Activated naive CD8-positive, alpha-beta T cell treated with anti-CD3 and anti-CD28 coated beads, Interleukin-2, amount 10 ng/mL, durations not matched to agents 7 days and 5 days (primary cell): ENCODE measurements at places on chromosomes 11 and 22. TPM values are rescaled to one million over a fixed set of nuclear protein-coding genes. Genes with fewer than 3 reads are reported as not detected.

GRCh38 chr11:33616552-33616951 lies 84.1 kb downstream of the C11orf91 start:
- no peak for DNase-seq

GRCh38 chr11:61536676-61537270 lies 28.2 kb downstream of the LRRC10B start:
- DNase-seq = no peak

DNA sequence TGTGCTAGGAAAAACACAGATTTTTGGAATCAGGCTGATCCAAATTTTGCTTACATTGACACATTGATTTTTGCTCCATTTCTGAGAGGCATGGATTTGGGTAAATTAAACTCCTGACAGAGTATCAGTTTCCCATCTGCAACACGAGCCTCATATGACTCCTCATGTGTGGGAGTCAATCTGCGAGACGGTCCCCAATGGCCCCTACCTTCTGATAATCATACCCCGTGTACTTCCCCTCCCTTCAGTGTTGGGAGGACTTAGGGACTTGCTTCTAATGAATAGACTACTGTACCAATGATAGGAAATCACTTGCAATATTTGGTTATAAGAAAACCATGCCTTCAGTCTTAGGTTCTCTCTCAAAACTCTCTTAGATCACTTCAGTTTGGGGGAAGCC lies 302.7 kb downstream of the ETS1 start:
- DNase-seq = no peak

- no peak for DNase-seq
Observed at GRCh38 chr11:76636826-76637460, 33.6 kb downstream of the LRRC32 start.

DNA sequence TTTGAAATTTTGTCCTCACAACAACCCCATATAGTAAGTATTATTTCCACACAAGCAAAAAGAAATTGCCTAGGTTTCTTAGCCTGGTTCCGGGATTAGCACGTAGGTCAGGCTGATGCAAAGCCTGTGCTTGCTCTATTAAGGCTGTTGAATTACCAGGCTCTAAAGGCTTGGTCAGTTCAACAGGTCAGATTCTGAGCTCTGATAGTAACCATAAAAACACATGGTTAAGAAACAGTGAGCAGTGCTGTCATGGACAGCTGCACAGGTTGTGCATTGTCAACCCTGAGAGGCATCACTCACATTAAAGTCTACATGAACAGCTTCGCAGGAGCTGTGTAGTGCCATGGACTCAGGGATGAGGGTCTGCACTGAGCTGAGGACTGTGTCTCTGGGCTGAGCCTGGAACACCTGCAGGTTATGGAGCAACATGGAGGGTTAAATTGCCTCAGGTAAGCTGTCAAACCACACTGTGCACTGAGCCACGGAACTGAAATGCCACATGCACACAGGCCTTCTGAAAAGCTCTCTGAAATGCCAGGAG lies 98.0 kb downstream of the PIWIL4 start:
- no peak for DNase-seq

- no peak for DNase-seq
Observed at GRCh38 chr11:74011360-74012073, 2.6 kb upstream of the UCP3 start.

DNA sequence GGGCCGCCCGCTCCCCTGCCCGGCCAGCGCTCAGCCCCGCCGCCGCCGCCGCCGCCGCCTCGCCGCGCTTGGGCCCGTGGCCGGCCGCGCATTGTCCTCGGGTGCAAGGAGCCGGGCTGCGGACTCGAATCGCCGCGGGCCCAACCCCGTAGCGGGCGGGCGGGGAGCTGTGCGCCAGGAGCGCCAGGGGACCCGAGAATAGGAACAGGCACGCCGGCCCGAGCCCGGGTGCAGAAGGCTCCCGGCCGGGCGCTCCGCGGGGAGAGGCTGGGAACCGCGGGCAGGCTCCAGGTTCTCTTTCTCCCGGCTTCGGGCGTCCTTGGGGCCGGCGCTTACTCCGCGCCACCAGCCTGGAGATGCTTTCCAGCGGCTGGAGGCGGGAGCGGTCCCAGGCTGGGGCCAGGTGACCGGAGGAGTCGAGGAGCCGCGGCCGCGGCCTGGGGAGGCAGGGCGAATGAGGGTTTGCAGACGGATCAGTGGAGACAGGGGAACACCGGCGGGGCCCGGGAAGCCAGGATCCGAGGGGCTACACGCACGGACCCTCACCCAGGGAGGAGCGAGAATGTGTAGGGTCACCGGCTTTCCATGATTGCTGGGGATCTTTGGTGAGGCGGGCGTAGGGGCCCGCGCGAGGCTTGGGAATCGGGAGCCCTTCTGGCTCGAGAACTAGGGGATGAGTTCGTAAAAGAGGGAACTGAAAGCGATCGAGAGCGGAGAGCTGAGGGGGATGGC lies 726 bp downstream of the PKNOX2 start:
- peak; percentile 43 for DNase-seq

DNA sequence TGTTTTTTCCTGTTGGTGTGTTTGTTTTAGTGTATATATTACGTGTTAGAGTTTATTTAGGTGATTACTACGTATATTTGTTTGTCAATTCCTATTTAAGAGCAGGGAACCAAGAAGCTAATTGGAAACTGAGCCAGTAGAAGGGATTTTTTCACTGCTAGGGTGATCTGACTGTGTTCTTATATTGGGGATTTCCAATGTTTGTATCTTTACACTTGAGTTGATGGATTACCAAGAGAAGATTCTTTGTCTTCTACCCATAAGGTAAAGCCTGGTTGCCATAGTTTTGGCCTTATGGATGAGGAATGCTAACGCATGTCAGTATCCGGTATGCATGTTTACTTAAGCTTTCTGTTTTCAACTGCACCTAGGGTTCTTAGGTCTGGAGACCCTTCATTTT lies 35.6 kb downstream of the SIK2 start:
- no peak for DNase-seq

DNA sequence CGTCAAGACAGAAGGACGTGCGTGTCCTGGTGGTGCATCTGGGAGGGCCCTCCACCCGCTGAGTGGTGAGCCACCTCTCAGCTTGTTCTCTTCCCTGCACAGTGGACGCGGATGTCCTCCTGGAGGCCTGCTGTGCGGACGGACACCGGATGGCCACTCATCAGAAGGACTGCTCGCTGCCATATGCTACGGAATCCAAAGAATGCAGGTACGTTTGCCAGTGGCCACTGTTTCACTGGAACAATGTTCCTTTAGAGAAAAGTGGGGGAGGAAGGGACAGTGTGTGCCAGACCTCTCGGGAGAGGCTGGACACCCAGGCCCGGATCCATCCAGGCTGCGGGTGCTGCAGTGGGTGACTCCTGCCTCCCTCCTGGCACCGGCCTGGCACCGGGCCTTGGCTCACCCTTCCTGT lies 15.9 kb downstream of the FBLN1 start:
- DNase-seq = no peak

- DNase-seq = no peak
Observed at GRCh38 chr22:20246368-20247009, 21.6 kb downstream of the RTN4R start.

DNA sequence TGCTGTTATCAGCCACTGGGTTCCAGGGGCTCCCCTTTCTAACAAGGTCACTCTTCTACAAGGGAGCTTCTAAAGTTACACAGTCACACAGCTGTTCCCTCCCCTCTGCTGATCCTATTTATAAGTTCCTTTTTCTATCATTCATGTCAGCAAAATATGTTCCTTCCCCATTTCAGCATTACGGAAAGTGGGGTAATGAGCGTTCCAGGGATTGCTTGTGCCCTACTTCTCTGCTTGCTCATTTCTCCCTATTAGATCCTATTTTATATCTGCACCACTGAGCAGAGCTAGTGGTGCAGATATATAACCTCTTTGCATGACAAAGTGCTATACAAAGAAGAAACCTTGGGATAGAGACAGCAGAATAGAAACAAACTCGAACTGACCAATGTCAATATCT lies 22.7 kb upstream of the PLEKHB1 start:
- no peak for DNase-seq

- no peak for DNase-seq
Observed at GRCh38 chr11:126098204-126098769, 35.6 kb upstream of the CDON start.

DNA sequence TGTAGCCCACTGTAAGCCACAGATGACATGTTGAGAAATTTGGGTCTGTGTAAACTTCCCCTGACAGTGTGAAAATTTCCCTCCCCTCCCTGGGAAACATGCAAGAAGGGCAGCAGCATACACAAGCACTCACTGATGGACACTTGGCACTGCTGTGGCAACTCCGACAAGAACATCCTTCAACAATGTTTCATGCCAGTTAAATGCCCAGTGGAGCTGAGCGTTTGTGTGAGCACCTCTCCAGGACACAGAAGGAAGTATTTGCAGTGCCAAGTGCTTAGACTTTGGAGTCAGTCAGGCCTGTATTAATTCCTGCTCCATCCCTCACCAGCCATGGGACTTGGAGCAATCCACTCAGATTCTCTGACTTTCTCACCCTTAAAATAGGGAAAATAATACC lies 17.7 kb downstream of the C11orf87 start:
- DNase-seq = no peak

DNA sequence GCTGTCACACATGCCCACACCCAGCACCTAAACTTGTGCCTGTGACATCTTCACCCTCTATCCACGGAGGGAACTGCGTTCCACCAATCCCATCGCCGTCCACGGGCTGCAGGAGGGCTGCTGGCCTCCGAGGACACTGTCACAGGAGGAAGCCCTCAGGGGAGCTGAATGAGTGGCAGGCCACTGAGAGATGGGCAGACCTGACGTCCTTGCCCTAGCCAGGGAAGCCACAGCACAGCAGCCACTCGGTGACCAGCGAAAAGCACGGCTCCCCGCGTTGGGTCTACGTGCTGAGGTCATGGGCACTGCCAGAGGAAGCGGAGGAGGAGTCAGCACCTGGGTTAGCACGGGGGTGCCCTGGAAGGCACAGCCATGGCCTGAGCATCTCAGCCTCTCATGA lies 50.5 kb downstream of the IGSF9B start:
- DNase-seq = no peak

DNA sequence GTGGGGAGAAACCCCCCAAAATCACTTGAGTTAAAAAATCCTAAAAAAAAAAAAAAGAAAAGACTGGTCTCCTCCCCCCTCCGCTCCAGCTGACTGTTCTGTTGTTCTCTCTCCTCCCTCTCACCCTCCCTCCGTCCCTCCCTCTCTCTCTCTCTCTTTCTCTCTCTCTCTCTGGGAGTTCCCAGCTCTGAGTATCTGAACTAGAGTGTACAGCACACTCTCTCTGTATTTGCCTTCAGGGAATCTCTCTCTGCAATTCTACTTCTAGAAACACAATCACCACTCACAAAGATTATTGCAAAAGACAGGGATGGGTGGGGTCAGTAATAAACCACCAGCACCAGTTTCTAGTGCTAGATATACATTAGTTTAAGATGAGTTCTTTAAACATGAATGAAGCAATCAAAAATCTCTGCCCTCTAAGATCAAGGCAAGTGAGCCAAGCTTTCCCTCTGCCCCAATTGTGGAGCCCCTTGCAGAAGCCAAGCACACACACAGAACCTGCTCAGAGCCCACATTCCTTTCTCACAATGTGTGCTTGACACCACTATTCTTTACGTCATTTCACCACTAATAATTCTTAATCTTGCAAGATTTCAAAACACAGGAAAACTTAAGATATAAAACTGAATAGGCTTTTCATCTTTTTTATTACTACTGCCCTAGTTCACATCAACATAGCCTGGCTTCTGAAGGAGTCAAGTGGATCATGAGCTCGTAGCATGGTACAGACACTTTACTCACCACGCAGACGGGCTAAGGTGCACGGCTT lies 133.5 kb downstream of the RBFOX2 start:
- DNase-seq = no peak

- DNase-seq = no peak
Observed at GRCh38 chr11:11148104-11148509, 204.9 kb downstream of the CSNK2A3 start.

- no peak for DNase-seq
Observed at GRCh38 chr11:71094296-71095077, 157.9 kb downstream of the SHANK2 start.

DNA sequence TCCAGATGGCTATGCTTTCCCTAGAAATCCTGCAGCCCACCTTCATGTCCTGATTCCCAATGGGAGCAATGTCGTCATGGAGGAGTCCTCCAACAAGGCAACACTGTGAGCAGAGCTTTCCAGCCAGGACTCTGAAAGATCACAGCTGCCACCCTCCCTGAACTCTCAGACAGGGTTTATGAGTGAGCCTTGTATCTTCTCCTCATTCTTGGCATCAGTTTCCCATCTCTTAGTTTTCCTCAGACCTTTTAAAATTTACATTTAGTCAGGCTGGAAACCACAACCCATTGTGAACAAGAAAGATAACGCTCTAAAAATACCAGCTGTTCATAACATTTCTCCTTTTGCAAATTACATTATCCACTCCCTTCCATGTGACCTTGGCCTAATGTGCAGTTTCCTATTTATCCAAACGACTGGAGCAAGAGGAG lies 15.6 kb upstream of the LYVE1 start:
- DNase-seq = no peak

DNA sequence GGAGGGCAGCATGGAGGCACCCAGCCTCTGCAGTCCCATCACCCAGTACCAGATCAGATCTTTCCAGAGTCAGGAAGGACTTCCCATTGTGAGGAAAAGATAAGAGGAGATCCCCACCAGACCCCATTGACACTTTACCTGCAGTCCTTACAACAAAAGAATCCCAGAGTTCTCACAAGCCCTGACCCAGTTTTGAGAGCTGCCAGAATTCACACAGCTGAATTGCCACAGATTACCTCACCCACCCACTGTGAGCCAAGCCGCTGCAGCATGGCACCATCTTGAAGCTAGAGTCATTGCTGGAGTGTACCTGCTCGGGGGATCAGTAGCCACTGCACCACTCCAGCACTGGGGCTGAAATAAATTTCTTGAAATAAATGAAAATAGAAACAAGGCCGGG lies 91.8 kb upstream of the UBASH3B start:
- no peak for DNase-seq

GRCh38 chr22:36713436-36713835 lies 9.9 kb upstream of the CACNG2 start:
- no peak for DNase-seq

DNA sequence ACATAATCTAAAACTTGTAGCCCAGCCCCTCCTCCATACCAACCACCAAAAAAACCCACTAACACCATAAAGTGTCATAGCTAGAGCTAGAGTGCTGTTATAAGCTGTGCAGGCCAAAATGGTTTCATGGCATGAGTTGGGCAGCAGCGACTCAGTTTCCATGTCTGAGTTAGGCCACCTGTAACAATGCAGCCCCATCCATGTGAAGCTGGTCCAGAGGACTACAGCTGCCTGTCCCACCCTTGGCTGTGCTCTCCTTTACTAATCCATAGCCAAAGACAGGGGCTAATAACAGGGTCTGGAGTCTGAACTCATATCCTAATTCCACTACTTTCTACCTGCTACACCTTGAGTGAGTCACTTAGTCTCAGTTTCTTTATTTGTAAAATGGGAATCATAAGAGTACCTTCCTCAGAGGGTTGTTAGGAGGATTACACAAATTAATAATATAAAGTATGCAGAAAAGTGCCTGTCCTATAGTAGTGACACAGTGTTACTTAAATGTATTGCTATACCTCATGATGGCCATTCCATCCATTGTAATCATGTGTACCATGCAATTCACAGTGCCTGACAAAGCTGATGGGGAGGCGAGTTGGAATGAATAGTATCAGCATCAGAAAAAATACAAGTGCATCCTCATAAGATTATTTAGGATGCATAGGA lies 20.6 kb downstream of the KCNQ1OT1 start:
- no peak for DNase-seq

Gene CCDC87
- 0.09 TPM for total RNA-seq

Gene SEC14L6
- total RNA-seq = 0.08 TPM

Gene TEX12
- total RNA-seq = 0.40 TPM

Gene YPEL4
- 6.9 TPM for total RNA-seq

Gene FAT3
- not detected for total RNA-seq

Gene DEFB131B
- not detected for total RNA-seq

Gene PIH1D2
- total RNA-seq = not detected
